ENCODE measurements at places on chromosomes 11 and 22.

DNA sequence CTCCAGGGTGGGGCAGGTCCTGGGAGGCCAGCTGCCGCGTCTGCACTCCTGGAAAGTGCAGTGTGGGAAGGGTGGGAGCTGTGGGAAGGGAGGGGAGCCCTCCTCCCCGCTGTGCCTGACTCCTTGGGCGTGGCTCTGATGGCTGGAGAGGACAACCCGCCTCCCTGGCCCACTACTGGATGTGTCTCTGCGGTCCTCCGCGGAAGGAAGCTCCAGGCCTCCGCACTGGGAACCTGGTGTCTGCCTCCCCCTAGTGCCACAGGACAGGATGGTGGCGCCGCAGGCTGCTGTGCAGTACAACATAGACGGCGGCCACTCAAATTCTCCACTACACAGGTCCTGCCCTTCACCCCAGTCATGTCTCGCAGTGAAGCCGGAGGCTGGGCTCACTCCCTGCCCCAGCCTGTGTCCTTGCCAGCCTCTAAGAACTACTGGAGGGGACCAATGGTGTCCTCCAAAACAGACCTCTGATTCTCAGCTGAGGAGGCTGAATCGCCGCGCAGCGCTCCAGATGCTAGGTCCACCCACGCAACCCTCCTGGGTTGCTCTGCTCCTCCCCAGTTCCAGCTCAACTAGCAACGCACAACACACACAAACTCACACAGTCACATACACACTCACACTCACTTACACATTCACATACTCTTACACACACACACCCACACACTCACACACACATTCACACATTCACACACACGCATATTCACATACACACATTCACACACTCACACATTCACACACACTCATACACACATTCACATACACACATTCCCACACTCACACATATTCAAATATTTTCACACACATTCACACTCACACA is 12.4 kb upstream of the DSCAML1 start:
- DNase-seq = no peak

DNA sequence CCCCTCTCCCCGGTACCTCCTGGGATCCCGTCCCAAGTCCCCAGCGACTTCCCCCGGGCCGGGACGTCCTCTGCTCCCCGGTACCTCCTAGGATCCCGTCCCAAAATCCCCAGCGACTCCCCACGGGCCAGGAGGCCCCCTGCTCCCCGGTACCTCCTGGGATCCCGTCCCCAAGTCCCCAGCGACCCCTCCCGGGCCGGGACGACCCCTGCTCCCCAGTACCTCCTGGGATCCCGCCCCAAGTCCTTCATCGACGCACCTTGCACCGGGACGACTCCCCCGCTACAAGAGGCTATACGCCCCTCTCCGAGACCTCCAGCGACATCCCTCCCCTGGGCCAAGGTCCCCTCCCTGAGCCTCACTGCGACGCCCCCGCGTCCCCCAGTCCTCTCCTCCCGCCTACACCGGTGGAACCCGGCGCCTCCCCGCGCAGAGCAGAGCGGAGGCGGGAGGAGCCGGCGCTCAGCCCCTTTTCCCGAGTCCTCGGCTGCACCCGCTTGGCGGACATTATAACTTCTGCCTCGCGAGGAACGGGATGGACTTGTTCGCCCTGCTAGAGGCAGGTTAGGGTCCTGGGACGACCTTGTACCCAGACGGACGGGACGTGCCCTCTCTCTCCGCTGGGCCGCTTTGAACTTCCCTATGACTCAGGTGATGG is 912 bp downstream of the KREMEN1 start:
- no peak for DNase-seq

GRCh38 chr22:46239261-46240048 is 10.6 kb downstream of the CDPF1 start:
- no peak for DNase-seq

DNA sequence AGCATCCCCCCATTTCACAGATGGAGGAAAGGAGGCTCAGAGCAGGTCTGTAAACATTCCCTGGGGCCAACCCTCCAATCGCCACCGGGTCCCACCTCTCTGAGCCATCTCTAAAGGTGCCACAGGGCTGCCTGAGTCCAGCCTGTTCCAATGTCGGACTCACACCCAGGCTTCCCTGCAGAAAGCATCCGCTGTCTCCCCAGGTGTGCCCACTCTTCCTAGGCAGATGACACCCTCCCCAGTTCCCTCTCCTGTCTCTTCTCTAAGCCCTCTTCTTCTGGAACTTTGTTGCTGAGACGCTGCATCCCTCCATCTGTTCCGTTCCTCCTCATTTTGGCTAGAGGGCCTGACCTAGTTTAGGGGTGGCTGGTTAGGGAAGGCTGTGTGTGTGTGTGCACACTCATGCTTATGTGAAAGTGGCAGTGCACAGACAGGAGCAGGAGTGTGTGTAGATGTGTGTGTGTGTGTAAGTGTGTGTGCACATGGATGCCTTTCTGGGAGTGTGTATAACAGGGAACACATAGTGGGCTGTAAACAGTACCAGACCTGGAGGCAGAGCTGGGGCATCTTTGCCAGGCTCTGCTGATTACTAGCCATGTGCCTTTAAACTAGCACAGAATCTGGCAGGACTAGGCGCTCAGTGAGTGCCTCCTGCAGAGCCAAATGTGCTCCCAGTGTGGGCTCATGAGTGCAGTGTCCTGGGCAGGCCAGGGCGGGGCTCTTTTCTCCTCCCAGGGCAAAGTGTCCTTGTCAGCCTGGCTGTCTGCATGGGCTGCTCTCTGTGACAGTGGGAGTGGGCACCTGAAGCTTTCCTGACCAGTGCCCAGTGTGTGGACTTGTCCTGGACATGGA is 77.3 kb upstream of the NECTIN1 start:
- DNase-seq = no peak

GRCh38 chr22:21015466-21016006 is 571 bp downstream of the P2RX6 start:
- DNase-seq = no peak

GRCh38 chr11:62105667-62106191 is 18.1 kb upstream of the INCENP start:
- no peak for DNase-seq

DNA sequence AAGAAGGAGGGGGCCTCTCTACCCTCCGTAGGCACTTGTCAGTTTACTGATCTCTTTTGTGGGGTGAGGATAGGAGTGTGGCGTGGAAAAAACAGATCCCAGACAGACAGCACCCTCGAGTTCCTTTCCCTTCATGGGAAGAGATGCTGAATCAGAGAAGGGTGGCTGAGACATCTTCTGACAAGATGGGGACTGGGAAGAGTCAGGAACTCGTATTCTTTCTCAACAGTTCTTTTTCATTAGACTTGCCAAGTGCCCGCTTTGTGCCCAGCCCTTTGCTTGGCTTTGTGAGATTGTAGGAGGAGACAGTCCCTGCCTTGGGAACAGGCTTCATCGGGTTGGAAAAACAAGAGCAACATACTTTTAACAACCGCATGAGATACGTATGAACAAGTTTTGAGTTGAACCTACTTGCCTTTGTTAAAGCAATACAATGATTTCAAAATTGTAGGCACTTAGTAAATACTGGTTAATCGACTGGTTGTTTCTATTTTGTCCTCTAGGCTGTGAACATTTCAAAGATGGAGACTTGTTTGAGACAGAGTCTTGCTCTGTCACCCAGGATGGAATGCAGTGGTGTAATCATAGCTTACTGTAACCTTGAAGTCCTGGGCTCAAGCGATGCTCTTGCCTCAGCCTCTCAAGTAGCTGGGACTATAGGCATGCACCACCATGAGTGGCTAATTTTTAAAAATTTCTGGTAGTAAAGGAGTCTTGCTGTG is 1.1 kb downstream of the RRM1 start:
- DNase-seq = no peak

DNA sequence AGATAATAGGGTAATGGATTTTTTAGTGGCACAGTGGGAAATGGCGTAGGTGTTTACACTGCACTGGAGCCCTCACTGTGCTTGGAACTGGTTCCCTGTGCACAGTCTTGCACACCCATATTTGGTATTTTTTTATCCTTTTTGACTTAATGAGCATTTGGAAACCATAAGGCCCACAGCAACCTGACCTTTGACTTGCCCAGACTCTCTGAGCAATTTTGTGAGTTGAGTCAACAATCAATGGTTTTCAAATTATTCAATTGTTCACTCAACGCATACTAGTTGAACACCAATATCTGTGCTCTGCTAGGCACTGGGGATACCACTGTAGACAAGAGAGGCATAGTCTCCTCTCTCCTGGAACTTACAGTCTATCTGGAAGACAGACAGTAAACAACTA is 14.3 kb downstream of the CD44 start:
- DNase-seq = no peak

All from NCI-H1694 treated with DMSO at 0.1 percent for 48 hours (cell line).